Hindlimb muscle (tissue), 1 donor: ENCODE measurements at places on chromosomes 3 and 15.

DNA sequence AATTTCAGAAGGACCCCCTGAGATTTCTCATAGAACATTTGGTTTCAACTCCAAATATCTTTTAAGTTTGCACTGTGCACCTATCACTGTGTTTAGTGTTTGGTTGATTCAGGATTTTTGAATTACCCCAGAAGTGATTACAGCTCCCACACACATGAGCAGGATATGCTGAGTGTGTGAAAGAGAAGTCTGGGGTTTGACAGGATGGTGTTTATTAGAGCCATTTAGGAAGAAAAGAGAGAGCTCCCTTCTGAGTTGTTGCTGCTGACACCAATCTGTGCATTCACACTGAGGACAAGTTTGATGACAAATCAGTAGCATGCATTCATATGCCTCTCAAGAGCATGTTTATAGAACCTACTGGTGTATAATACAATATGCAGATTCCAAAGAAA, 118.1 kb downstream of the RPL22L1 start:
- DNase-seq: no peak

DNA sequence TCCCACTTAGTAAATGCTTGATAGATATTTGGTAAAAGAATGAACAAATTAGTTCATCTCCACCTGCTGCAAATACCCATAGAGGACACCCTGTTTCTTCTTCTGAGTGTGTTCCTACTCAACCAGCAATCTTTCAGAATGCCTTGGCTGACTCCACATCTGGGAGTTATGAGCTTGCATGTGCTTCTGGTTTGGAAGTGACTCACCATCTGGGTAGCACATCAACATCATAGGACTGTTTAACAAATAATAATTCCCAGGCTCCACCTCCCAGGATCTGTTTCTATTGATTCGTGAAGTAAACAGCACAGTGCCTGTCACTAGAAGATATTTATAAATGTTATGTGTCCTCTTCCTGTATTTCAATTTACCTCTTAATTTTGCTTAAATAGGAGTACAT, 580.1 kb downstream of the ROBO2 start:
- DNase-seq: no peak

- no peak for DNase-seq
Measured at GRCh38 chr15:43215961-43216360, 4.9 kb downstream of the EPB42 start.

GRCh38 chr3:155078711-155079467, 1.2 kb upstream of the MME start:
- DNase-seq: peak; percentile 17

DNA sequence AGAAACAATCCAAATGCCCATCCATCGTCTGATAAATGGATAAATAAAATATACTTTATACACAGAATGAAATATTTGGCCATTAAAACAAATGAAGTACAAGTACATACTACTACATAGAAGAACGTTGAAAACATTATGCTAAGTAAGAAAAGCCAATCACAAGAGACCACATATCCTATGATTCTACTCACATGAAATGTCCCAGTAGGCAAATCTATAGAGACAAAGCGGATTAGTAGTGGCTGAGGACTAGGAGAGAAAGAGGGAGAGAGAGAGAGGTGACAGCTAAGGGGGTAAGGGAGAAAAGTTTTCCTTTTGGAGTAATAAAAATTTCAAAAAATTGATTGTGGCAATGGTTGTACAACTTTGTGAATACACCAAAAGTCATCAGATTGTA, 147.0 kb downstream of the GREM1 start:
- no peak for DNase-seq

- DNase-seq: no peak
Measured at GRCh38 chr3:53577506-53577905, 83.1 kb downstream of the CACNA1D start.

DNA sequence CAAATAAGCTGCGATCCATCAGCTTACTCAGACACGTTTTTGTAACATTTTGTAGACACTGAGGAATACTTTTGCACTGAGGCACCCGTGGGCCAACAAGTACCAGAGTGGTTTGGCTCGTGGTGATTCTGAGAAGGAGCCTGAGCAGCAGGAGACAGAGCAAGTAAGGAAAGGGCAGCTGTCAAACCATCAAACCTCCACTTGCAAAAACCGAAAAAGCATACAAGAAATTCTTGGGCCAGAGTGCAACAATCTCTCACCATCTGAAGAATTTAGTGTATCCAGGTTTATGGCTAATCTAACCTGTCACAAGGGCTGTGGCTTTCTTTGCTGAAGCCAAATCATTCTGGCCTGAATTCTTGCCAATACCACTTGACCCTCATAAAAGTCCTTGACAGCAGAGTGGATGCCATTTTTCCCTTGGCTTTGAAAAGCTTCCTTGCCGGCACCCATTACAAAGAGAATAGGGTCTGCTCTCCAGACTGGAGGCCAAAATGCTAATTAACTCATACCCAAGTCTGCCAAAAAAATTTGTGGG, 56.7 kb downstream of the MYO1E start:
- DNase-seq: no peak

DNA sequence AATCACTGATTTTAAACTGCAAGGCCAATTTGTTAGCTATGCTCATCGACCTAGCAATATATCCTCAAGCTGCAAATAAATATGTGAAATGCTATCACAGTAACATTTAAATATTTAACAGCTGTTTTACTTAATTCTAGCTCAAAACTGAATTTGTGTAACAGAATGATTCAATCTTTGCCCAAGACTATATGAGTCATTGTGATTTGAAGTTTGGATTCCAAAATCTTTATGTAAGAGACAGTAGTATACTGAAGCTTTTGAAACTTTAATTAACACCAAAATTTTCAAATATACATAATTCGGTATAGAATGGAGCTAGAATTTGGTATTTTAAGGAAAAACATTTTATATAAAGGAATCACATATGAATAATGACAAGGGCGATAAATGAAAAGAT, 603.0 kb upstream of the ROBO2 start:
- no peak for DNase-seq

DNA sequence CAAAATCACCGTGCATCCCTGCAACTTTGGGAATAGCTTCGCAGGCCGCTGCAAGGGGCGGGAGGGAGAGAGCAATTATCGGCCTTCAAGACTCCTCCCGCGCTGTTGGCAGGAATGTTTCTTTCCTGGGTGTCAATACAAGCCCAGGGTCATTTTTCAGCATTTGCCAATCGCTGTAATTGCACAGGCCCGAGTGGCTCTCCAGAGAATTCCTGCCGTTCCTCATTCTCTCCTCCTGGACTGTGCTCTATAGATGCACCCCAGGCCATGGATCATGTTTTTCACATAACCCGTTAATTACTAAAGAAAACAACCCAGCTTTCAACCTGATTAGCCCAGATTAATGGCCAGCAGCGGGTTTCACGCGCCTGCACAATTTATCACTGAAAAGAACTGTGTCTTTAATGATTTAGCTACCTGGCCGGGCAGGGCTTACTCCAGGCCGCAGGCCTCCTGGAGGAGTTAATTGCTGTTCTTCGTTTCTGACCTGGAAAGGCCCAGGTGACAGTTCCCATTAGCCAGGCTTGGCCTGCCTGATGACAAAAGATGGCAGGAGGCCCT, 144.3 kb downstream of the OPA1 start:
- DNase-seq: no peak
